ENCODE measurements at places on chromosomes 5 and 9. TPM values are rescaled to one million over a fixed set of nuclear protein-coding genes. Genes with fewer than 3 reads are reported as not detected.

Gene ANKDD1B
- total RNA-seq, result not detected

Gene AK3
- total RNA-seq, result 106 TPM

Gene ANKRD55
- not detected for total RNA-seq

Gene HMCN2
- total RNA-seq, result 0.18 TPM

Gene IL3
- total RNA-seq, result not detected

All from cardiac muscle cell (in vitro differentiated cells and primary cell).